ENCODE measurements at places on chromosomes 12 and 14.

GRCh38 chr12:124527861-124528561 lies 39.4 kb downstream of the NCOR2 start:
- no peaks in the 10 kb centered on the region for H3K36me3 ChIP-seq
- peaks cover 18% of the 10 kb centered on the region for H3K4me1 ChIP-seq

- DNase-seq = no peak
- H3K27me3 ChIP-seq = peaks cover 48% of the 10 kb centered on the region
- no peak overlapping the region for H3K27ac ChIP-seq
- no peaks in the 10 kb centered on the region for H3K36me3 ChIP-seq
- peaks cover 3% of the 10 kb centered on the region for H3K4me1 ChIP-seq
Measured at GRCh38 chr14:95311752-95312151, 8.0 kb downstream of the CLMN start.

DNA sequence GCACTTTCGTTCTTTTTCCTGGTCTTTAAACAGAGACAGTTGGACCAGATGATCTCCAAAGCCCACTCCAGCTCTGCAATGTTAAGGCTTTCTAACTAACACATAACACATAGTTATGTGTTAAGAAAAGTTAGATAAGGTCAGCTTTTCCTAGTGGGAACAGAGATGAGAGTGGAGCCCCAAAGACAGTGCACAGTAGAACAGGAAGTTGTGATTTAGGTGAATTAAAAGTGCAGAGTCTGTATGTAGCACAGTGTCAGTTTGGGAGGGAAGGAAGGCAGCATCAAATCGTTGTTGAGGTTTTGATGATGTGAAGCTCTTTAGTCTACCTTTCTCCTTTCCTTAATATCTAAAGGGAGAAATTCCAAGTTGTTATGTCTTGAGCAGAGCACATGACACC lies 31.7 kb downstream of the PRORP start:
- peak overlapping the region; percentile 94 for H3K27ac ChIP-seq
- no peaks in the 10 kb centered on the region for H3K27me3 ChIP-seq
- peaks cover 46% of the 10 kb centered on the region for H3K4me1 ChIP-seq
- peak overlapping the region; percentile 67 for H3K4me3 ChIP-seq

GRCh38 chr14:55938249-55938791 lies 179.9 kb upstream of the PELI2 start:
- no peak for DNase-seq
- no peaks in the 10 kb centered on the region for H3K27me3 ChIP-seq
- no peak overlapping the region for H3K4me3 ChIP-seq
- no peaks in the 10 kb centered on the region for H3K36me3 ChIP-seq
- H3K27ac ChIP-seq = no peak overlapping the region

GRCh38 chr12:103691063-103691462 lies 104.0 kb downstream of the STAB2 start:
- H3K27ac ChIP-seq = no peak overlapping the region
- H3K36me3 ChIP-seq = no peaks in the 10 kb centered on the region
- H3K4me3 ChIP-seq = no peak overlapping the region

DNA sequence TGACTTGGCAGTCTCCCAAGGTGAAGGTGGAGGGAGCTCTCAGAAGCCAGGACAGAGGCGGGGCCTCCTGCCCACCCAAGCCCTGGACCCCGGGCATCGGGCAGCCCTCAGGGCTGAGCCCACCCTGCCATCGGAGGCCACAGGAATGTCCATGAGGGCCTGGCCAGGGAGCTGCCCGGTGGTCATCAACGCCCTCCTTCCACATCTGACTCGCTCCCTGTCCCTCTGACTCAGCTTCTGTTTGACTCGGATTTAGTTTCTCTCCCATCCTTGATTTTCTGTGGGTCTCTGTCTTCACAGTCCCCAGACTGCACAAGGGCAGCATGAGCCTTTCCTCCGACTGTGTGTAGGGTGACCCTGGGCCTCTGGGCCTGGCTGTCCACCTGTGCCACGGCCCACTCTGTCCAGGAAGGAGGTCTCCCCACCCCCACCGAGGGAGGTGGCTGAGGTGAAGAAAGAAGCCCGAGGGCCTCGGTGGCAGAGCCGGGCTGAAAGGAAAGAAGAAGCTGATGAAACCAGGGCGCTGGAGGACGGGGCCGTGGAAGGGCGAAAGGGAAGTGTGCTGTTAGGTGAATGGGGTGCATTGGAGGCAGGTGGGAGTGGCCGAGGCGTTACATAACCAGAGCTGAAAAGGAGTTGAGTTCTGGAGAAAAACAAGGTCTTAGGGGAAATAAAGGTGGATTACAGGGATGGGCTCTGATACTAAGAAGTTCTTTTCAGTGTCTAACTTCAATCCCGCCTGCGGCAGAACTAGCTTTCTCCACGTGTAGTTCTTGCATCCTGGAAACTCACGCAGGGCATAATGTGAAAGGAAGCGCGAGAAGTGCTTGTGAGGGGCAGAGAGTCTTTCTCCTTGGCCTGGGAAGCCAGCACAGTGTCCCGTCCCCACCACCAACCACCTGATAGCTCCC lies 16.7 kb upstream of the TMEM106C start:
- H3K4me3 ChIP-seq = no peak overlapping the region
- H3K4me1 ChIP-seq = peaks cover under 1% of the 10 kb centered on the region
- peaks cover 19% of the 10 kb centered on the region for H3K27me3 ChIP-seq
- H3K36me3 ChIP-seq = no peaks in the 10 kb centered on the region
- no peak for DNase-seq

GRCh38 chr12:123523518-123523917 lies 10.0 kb downstream of the RILPL1 start:
- no peaks in the 10 kb centered on the region for H3K4me1 ChIP-seq
- no peak for DNase-seq
- H3K27ac ChIP-seq = no peak overlapping the region
- H3K27me3 ChIP-seq = no peaks in the 10 kb centered on the region
- H3K4me3 ChIP-seq = no peak overlapping the region

Data from natural killer cell treated with Interleukin-12 subunit alpha and Interleukin-12 subunit beta and Interleukin-15 and Interleukin-18, amount 100 ng/mL, for 72 hours (primary cell).